ENCODE measurements at places on chromosomes 12 and 14.

- DNase-seq = no peak
Observed at GRCh38 chr12:1176191-1176590, 185.2 kb downstream of the ERC1 start.

GRCh38 chr12:113220593-113221180 is 577 bp upstream of the TPCN1 start:
- DNase-seq = no peak

- no peak for DNase-seq
Observed at GRCh38 chr12:72677846-72678245, 405.7 kb downstream of the TRHDE start.

- no peak for DNase-seq
Observed at GRCh38 chr12:63912651-63913050, 68.2 kb downstream of the SRGAP1 start.

DNA sequence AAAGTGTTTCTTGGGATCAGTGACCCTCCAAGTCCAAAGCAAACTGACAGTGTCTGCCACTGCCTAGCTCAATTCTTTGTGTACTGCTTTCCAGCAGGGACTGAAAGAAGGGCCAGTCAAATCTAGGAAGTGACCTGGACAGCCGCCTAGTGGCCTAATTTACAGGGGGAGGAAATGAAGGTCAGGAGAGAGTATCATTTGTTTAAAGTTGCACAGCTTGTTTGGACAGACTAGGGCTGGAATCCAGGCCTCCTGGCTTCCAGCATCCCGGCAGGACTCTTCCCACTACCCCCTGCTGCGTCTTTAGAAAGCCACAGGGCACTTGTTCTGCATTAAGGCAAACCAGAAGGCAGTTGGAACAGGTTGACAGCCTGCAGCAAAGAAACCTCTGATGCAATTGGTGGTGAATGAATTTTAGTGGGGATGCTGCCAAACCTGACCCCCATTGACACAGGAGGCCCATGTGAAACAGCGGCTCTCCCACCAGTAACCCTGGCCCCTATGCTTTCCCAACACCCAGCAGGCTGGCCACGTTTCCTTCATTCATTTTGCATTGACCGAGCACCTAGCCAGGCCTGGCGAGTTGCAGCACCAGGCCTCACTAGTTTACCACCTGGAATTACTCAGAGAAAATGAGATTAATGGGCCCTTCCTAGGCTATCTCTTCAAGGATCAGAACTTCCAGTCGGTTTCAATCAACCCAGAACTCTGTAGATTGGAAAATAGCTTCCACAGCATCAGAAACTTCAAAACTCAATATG is 28.2 kb downstream of the GALNT16 start:
- DNase-seq = peak; percentile 37

DNA sequence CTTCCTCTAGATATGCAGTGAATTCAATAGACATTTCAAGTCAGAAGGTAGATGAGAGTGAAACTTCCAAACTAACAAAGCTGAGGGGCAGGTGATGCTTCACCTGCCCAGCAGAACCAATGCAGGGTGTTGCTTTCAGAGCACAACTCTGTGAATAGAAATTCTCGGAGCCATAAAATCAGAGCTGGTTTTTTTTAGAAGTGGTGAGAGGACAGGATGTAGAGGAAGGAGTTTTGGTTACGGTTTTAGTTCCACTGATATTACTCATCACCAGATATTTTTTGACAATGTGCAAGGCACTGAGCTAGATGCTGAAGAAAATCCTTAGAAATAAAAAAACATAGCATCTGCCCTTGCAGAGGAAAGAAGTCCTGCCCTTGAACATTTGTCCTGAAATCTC is 62.2 kb downstream of the BMP4 start:
- DNase-seq = no peak

DNA sequence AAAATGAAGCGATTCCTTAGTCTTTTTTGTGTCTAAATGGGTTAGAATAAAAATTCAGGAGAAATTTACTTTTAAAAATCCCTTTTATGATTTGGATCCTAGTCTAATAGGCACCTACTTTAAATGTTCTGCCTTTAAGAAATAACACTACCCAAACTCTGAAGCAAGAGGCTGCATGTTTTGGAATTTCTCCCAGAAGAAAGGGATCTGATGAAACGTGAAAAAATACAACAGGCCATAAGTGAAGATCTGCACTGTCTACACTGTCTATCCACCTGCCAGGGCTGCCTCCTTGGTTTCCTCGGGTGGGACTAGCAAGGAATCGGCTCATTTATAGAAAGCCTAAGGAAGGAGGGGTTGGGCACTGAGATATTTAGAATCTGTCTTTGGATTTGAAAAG is 22.1 kb downstream of the ACVR1B start:
- DNase-seq = no peak

DNA sequence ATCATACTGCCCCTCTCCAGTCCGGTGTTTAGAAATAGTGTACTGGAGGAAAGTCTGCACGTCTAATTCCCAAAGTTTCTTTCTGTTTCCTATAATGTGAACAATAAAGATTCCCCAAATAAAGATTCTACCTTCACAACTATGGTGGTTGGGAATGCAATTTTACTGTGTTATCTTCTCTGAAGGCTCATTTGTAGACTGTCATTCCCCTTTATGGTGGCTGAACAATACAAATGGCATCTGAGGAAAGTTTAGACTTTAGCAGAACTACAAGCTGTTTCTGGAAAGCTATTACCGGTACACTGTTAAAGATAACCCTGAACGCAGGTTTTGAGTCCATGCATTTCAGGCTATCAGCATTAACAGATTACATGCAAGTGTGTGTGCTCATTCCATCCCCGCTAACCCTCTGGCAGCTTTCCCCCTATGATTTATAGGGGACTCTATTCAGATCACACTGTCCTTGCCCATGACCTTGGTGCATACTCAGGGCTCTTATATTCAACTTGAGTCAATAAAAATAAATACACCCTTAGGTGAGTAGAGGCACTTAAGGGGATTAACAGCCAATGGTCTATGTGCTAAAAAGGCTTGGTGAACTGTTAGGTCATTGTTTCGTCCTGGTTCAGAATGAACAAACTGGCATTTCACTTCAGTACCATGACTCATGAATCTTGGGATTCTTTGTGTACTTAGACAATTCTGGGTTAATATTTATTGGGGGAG is 60.7 kb upstream of the PYGL start:
- no peak for DNase-seq

- DNase-seq = no peak
Observed at GRCh38 chr12:86948851-86949250, 692.7 kb upstream of the MGAT4C start.

DNA sequence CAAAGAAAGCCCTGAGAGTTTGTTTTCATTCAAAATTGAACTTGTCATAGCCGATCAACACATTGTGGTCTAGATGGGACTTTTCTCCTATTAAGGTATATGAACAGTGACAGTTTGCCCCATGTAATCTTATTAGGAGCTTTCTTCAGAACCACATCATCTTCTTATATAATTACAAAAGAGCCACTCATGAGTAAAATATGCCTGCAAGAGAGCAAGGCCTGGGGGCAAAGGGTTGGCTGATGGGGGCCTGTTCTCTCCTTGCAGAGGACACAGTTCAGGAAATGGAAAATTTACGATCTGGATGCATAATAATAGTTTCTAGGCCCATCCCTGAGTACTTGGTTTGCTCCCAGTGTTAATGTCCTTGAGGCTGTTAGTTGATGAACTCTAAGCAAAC is 87.8 kb downstream of the FLRT2 start:
- no peak for DNase-seq

Measured in left ventricle myocardium inferior (tissue), 1 donor.